ENCODE measurements at places on chromosomes 7 and 10.

DNA sequence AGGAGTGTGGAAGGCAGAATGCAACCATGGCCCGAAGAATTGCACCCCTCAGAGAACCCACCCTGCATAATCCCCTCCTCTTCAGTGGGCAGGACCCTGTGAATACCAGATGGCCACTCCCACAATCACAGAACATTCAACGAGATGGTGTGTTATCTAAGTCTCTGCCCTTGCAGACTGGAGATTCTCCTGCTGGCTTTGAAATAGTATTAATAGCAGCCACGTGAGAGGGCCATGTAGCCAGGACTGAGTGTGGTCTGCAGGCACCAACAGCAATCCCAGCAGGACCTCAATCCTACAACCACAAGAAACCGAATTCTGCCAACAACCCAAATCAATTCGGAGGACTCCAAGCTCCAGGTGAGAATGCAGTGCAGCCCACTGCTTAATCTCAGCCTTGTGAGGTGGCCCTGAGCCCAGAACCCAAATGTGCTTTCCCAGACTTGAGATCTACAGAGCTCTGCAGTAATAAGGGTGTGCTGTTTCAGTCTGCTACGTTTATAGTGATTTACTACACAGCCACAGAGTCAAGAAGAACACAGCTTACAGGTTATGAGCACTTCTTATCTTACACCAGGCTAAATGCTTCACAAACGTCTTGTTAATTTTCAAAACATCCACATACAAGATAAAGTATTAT lies 72.1 kb downstream of the VOPP1 start:
- no peak for DNase-seq

GRCh38 chr10:71323407-71323806 lies 4.3 kb downstream of the SLC29A3 start:
- DNase-seq = no peak

- peak; percentile 26 for DNase-seq
Observed at GRCh38 chr10:129727071-129727470, 237.0 kb downstream of the EBF3 start.

- no peak for DNase-seq
Observed at GRCh38 chr7:43148161-43148731, 35.8 kb downstream of the HECW1 start.

DNA sequence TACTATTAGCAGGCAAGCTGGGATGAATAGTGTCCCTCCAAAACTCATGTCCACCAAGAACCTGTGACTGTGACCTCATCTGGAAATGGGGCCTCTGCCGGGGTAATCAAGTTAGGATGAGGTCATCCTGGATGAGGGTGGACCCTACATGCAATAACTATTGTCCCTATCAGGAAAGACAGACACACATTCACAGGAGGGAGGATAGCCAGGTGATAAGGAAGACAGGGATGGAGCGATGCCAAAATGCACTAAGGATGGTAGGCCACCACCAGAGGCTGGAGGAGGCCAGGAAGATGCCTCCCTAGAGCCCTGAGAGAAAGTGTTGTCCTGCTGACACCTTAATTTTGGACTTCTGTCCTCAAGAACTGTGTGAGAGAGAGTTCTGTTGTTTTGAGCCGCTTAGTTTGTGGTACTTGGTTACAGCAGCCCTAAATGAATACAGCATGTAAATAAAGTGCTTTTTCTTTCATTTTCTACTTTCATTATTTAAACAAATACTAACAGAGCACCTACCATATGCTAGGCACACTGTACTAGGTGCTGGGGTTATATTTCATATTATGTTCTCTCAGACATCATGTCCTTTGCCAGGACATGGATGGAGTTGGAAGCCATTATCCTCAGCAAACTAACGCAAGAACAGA lies 111.9 kb downstream of the USP6NL start:
- DNase-seq = no peak

DNA sequence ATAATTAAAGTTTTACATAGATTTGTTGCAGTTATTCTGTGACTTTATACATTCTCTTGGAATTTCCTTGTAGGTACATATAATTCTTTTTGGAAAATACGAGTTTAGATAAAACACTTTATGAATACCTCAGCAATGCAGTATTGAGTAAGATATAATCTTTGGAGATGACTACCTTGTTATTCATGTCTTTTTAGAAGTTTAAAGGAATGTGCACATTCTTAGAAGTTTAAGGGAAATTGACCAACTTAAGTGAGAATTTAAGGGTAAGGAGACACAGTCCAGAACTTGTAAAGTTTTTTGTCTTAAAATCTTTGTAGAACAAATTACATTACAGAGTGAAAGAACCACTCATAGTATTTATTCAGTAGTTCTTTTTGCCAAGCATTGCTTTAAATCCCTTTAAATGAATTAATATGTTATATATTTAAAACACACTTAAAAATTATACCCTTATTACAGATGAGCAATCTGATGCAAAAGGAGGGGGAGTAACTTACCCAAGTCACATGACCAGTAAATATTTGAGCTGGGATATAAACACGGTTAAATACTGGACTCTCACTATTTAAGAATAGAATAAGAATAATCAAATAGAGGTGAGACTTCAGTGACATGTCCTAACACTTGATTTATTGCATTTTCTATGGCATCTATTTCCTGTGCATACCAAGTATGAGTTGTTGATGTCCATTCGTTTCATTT lies 139.5 kb upstream of the FERD3L start:
- DNase-seq = no peak

GRCh38 chr7:26937306-26937705 lies 72.9 kb upstream of the SKAP2 start:
- no peak for DNase-seq

DNA sequence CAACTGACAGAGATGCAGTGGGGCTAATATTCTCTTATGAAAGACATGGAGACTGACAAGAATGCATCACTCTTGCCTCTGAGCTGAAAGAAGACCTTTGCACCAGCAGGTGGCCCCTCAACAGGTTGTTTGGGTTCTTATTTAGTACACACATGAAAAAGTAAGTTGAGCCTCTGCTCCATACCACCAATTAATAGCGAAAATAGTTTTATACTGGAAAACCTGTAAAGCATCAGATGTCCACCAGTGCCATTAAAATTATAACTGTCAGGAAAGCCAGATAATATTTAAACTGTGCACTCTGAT lies 26.3 kb upstream of the FAM13C start:
- no peak for DNase-seq

DNA sequence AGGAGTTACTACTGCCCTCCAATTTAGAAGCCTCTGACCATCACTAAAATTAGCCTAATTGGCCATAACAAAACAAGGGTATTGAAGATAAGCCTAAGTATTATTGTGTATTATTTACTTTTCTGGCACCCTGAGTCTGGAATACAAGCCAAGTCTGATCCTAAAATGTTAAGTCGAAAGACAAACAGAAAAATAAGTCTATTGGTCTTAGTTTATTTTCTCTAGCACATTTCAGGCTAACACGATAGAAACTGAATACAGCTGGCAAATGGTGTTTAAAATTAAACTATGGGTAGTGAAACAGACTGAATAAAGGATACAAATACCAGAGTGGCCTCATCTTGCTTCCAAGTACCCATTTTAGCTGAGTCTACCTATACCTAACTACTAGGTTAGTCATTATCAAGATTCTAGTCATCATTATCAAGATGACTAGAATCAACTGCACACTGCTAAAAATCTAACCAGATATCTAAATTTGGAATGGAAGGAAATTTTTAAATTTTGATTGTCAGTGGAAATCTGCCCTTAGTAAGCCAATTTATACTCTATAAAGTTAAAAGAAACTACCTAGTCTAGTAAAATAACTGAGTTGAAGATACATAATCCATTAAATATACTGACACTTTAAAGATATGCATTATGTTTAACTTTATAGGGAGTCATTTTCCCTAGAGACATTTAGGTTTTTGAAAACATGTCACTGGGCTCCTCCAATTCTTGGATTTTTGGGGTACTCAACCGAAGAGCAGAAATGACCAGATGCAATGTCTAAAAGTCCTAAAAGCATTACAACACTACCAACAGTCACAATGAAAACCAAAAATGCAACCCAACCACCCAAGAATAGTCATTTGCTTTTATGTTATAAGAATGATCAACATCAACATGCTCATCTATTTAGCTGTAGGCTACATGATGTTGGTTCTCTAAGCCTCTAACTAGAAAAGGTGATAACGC lies 80.9 kb downstream of the NT5C2 start:
- no peak for DNase-seq

DNA sequence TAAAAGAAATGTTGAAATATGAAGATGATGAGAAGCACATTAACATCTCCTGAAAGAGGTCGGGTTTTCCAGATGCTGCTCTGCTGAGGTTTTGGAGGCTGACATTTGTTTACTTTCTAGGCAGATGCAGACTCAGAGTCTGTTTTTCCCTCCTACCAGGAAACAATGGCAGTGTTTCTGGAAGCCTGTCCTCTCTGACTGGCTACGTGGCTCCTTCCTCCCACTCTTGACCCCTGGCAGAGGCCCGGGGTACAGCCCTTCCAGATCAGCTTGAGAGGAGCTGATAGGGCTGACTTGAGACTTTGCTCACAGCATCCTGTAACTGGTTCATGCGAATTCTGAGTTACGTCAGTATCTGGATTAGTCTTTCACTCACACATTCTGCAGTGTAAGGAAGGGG lies 41.1 kb upstream of the IL15RA start:
- no peak for DNase-seq

DNA sequence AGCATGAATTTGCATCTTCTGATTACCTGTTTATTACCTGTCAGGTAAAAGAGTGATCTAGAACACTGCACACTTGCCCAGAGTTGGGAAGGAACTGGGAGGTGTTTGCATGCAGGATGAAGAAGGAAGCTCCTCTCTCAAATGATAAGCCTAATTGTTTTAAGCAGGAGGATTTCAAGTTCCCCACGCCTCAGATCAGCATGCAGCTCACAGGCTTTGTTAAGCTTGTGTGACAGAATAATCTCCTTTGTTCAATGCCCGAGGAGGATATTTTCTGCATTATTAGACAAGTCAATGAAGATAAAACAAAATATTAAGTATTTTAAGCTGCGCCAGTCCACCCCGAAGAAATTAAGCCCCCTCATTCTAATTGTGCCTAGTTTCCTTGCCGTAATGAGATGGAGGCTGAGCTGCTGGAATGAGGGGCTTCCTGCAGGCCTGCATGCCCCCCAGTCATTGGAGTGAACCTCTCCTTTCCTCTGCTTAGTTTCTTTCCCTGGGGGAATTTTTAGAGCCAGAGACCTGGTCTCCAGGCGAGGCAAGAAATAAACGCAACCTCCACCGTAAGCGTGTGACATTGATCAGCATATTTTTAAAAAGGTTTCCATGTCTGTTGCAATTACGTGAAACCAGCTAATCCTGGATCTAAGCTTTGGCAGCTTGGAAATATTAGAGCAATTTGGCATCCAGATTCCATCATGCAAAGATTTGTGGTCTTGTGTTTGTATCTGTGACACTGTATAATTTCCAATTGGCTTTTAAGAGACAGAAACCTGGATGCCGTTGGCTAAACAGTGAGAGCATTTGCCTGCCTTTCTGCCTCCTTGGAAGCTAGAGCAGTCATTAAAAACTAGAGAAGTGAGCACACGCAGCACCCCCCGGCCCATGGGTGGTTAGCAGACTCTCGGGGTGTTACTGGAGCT lies 376.0 kb downstream of the GALNT17 start:
- no peak for DNase-seq

DNA sequence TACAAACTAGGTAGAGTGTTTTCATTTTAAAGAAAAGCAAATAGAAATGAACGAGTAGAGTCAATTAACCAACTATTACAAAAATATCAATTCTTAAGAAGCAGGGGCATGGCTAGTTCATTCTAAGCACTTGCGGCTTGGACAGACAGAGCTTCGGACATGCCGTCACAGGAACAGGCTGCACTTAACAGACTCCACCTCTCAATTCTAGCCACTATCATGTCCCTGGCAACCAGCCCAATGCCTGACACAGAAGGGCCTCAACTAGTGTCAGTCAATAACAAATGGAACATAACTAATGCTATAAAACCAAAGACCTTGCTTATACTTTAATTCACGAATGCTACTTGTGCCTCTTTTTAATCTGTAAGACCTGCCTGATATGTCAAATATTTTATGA lies 74.4 kb downstream of the TPK1 start:
- DNase-seq = no peak

GRCh38 chr10:96271016-96271815 lies at the start of gene BLNK:
Gene BLNK, minus strand, starts transcription at chr10:96271569. Its CDS starts 171 bp downstream, at chr10:96271398.
- DNase-seq = no peak

- DNase-seq = no peak
Observed at GRCh38 chr10:6722616-6723004, 142.5 kb upstream of the PRKCQ start.

GRCh38 chr10:30894221-30894620 lies 137.4 kb downstream of the ZNF438 start:
- DNase-seq = no peak

- no peak for DNase-seq
Observed at GRCh38 chr10:118698421-118698820, 56.3 kb downstream of the CACUL1 start.

DNA sequence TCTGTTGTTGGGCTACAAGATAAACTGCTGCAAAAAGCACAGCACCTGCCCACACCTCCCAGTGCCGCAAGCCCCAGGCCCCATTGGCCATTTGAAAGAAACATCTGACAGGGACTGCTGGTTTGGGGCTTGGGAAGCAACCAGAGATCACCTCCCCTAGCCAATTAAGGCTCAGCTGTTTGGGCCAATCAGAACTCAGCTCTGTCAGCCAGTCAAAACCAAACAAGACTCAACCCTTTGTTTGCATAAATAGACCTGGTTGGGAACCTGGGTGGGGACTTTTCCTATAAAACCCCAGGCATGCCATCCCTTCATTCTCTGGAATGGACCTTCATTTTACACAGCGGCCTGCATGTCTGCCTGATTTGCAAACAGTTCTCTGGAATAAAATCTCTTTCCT lies 17.2 kb upstream of the NME8 start:
- no peak for DNase-seq

DNA sequence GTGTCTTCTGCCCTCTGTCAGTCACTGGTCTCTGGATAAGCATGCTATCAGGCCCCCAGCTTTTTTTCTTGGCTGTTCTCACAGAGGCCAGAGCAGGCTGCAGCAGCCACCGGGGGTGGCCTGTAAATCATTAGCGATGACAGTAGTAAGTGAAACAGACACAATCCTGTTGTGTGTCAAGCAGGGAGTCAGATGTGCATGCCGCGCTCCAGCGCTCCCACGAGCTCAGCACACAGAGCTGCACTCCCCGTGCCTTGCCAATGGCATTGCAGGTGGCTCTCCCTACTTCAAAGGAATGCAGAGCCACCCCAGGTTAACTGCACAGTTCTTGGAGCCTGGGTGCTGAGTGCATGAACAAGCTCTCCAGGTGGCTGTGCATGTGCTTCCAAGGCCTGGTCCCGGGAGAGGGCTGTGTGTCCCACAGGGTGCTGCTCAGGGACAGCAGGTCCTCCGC lies 226.1 kb downstream of the GLRX3 start:
- DNase-seq = no peak

All from ecto neural progenitor cell (in vitro differentiated cells).